Gastrocnemius medialis (tissue), 4 donors: ENCODE measurements at places on chromosomes 2 and 18.

GRCh38 chr18:34592481-34592880 lies 117.6 kb upstream of the DTNA start:
- DNase-seq, result no peak

- DNase-seq, result no peak
These were observed 1.9 kb upstream of the IL36RN start for GRCh38 chr2:113057117-113057516.

DNA sequence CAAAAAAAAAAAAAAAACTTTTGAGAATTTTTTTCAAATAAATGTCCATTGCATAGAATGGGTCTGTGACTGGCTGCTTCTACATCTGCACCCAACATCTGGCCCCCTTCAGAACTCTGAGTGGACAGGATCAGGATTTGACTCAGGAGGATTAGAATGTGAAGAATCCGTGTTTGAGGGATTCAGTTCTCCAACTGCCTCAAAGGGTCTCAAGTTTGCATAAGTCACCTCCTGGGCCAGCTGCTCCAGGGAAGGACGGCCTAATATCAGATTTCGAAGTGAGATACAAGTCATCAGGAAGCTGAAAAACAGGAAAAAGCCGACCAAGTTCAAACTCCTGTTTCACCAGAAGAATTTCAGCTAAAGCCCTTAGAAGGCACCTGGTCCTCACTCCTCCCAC lies 10.9 kb downstream of the MAT2A start:
- no peak for DNase-seq

DNA sequence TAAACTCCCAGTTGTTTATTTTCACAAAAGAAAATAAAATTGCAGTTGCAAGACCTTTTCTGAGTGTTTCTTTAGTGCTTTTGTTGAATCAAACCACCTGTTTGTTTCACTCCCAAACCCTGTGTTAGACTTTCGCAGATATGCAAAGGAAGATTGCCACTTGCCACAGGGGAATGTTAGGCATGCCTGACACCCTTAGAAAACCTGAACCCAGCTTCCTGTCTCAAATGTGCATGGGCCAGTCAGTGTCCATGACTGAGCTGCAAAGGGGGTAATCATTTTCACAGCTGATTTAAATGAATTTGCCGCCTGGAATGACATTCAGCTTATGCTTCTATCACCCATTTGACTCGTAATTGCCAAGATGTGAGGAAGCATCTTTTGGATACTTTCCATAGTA lies 17.5 kb downstream of the TGOLN2 start:
- DNase-seq, result no peak

GRCh38 chr2:60569680-60570111 lies 16.2 kb upstream of the BCL11A start:
- DNase-seq, result no peak

- no peak for DNase-seq
These were observed 322.2 kb upstream of the DDX18 start for GRCh38 chr2:117492209-117492851.

- no peak for DNase-seq
These were observed 36.3 kb downstream of the MOGAT1 start for GRCh38 chr2:222707689-222708273.

- no peak for DNase-seq
These were observed 13.9 kb downstream of the RNF144A start for GRCh38 chr2:6930923-6931647.

DNA sequence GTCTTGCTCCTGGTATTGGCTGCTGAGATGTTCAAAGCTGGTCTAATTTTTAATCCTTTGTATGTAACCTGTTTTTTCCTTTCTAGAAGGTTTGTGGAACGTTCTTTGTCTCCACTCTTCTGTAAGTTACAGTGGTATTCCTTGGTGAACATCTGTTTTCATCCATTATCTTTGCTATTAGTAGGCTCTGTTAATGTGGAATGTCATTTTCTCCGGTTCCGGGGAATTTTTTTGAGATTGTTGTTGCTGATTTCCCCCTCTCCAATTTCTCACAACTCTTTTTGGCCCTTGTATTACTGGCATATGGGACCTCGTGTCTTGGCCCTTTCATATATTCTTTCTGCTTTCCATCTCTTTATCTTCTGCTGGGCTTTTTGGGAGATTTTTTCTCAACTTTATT lies 63.4 kb downstream of the LCLAT1 start:
- no peak for DNase-seq

DNA sequence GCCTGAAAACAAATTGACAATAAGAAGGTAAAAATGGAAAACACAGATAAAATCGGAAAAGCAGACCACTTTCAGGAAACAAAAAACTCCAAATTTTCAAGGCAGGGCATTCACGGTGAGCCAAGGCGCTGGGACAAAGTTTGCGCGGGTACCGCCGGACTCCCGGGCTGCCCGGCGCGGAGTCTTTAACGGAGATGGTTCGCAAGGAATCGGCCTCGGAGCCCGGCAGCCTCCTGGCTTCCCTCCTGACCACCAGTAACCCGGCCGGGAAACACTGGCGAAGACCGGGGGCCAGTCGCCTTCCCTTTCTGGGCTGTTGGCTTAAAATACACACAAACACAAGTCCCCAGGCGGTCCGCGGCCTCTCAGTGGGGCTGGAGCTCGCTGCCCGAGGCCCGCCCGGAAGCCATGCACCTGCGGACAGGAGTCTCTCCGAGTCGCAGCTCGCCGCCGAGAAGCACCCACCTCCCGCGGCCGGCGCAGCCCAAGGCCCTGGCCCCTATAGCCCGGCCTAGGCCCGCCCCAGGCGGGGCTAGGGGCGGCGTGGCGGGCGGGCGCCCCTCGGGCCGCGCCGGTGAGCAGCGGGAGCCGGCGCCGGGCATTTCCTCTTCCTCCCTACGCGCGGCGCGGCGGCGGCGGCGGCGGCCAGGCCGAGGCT lies 622 bp upstream of the KCMF1 start:
- DNase-seq, result peak; percentile 59

- no peak for DNase-seq
These were observed 296.5 kb downstream of the MTX2 start for GRCh38 chr2:176565641-176566323.

DNA sequence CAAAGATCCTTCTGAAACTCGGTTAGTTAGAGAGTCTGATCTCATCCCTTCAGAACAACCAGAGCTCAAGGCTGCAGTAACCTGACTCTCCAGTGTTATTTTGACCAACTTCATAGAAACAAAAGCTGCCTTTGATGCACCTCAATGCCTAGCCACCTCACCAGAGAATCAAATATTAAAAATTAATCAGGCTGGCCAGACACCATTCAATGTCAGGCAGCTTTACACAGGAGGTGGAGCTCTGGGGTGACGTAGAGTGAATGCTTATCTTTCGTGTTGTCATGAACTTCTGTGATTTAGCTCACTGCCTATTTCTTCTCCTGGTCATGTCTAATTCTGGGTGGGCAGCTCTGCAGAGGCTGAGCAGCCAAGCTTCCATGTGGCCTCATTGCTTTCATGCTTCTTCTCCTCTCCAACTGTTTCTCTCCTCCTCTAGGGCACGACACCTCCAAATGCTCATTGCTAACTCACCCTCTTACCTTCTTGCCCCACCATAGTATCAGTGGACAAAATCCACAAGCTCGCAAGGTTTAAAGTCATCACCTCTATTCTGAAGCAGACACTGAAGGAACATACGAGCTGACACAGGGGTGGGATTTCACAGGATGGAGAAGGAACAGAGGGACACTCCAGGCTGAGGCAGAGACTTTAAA lies 39.4 kb downstream of the AAK1 start:
- no peak for DNase-seq

GRCh38 chr2:62415019-62415431 lies 91.0 kb downstream of the TMEM17 start:
- no peak for DNase-seq

DNA sequence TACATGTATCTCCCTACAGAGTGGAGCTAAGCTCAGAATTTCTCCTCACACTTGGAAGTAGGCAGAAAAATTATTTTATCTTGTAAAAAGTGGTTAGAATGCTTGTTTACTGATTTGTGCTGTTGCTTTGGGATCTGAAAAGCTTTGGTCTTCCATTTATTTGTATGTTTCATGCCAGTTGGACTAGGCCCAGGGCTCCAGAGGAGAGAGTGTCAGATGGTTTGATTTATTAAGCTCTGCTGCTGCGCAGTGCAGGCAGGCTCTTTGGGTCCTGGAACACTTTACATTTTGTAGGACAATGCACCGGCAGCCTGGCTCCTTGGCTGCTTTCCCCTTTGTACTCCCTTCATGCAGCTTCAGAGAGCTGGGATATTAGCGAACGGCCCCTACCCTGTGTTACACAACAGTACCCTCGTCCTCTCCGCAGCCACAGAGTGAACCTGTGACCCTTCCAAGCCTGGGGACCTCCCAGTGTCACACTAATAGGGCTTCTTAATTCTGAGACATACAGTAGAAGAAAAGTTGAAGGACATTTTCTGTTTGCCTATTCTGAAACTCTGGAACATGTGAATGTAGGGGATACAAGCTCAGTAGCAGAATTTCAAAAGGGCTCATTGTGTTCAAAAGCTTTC lies 56.7 kb upstream of the EML6 start:
- no peak for DNase-seq

DNA sequence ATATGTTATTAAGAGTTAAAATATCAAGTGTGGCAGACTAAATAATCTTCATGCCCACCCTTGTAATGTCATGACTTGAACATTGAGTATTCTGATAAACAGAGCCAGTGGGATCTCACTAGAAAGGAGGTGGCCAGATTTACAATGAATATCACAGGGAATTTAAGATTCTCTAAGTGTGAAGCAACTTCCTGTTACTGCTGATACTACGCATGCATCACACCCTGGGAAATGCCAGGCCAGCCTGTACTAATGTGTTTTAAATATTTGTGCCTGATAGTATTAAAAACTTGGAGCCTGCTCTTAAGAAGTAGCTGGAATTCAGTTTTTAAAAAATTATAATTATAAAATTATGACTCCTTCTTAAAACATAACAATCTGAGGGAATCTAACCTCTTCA lies 148.3 kb downstream of the LAMA3 start:
- no peak for DNase-seq

GRCh38 chr2:201696151-201696659 lies 2.2 kb downstream of the MPP4 start:
- DNase-seq, result peak; percentile 15

DNA sequence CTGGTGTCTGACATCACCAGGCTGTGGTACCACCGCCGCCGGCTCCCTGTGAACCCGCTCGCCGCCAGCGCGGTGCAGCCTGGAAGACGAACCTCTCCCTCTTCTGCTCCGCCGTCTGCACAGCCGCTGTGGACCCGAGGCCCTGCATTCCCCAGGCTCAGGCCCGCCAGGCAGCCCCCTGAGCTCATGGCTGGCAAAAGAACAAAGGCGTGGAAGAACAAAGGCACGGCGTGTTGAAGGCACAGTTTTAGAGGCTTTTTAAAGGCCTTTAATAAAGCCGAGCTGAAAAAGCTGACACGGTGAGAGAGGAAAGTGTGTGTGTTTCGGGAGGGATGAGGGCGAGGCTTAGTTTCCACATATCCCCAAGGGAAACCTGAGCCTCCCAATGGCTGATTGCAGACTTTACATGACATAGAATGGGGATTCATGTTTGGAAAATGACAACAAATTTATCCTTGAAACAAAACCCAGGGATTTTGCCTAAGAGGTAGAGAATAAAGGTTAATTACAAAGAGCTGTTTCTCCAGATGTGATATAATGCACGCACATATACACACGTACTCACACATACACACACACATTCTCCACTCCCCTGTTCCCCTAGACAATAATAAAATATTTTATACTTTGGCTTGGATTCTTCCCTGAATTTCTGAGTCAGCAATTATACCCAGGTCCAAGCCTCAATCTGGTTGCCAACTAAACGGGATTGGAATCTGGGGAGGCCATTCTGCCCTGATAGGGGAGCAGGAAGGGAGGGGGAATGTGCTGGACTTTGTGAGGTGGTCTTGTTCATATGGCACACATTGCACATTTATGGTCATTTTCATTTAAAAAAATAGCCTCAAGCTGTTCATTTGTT lies 39.7 kb downstream of the RFX8 start:
- no peak for DNase-seq

GRCh38 chr2:96163415-96163767 lies 18.2 kb upstream of the DUSP2 start:
- DNase-seq, result no peak

GRCh38 chr2:207133458-207133819 lies 32.3 kb downstream of the KLF7 start:
- DNase-seq, result no peak

DNA sequence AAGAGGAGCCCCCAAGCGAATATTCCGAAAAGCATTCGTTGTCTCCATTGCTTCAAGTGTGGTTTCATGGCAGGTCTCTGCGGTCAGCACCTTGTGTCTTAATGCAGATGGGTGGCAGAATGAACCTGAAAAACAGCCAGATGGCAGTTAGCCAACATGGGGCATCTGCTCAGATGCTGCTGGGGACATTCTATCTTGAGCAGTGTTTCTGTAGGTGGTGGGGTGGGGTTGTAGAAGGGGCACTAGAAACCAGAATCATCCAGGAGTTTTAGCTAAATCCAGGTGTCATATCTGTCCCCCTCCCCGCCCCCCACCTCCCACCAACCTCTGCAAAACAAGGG lies 42.1 kb downstream of the ST6GAL2 start:
- no peak for DNase-seq

GRCh38 chr2:206259376-206260187 lies 14.9 kb upstream of the ZDBF2 start:
- no peak for DNase-seq

- DNase-seq, result no peak
These were observed 17.7 kb downstream of the SPDYA start for GRCh38 chr2:28828382-28828781.
